Bronchial smooth muscle cell (primary cell): ENCODE measurements at places on chromosomes 5 and 9. TPM values are rescaled to one million over a fixed set of nuclear protein-coding genes. Genes with fewer than 3 reads are reported as not detected.

INSYN2B gene
- 2.9 and 3.8 TPM in 2 replicates for total RNA-seq

GRIA1 gene
- total RNA-seq, result 0.16 TPM in 1 of 2 replicates, not detected in the other

PDE6A gene
- total RNA-seq, result not detected in 2 replicates

PCDHA3 gene
- 0.32 and 0.34 TPM in 2 replicates for total RNA-seq

GRIN1 gene
- total RNA-seq, result under 0.01 TPM in 1 of 2 replicates, not detected in the other

PCDH12 gene
- under 0.01 TPM in 1 of 2 replicates, not detected in the other for total RNA-seq

RGMB gene
- 10.0 and 14.7 TPM in 2 replicates for total RNA-seq
